ENCODE measurements at places on chromosomes 12 and 14.
A peak's percentile ranks its signal among the peaks of the same experiment; 100 is the strongest.

DNA sequence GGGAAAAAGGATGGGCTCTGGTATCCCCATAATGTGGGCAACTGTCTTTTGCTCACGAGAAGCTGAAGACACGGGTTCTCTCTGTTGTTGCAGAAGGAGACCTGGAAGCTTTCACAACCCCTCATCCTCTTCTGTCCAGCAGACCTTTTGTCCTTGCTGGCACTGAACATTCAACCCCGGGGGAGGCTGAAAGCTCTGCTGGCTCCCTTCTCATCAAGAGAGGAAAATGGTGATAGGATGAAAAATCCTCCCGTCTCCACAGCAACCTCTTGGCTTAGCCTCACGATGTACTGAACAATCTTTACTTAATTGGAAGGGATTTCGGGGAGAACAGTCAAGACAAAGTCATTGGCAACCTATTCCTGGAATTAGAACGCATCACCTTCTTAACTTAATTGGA lies 39.0 kb downstream of the ELK3 start:
- DNase-seq, result no peak

- DNase-seq, result no peak
Observed at GRCh38 chr12:1633459-1633858, 4.4 kb downstream of the WNT5B start.

- DNase-seq, result no peak
Observed at GRCh38 chr12:52232203-52232673, 805 bp upstream of the KRT7 start.

DNA sequence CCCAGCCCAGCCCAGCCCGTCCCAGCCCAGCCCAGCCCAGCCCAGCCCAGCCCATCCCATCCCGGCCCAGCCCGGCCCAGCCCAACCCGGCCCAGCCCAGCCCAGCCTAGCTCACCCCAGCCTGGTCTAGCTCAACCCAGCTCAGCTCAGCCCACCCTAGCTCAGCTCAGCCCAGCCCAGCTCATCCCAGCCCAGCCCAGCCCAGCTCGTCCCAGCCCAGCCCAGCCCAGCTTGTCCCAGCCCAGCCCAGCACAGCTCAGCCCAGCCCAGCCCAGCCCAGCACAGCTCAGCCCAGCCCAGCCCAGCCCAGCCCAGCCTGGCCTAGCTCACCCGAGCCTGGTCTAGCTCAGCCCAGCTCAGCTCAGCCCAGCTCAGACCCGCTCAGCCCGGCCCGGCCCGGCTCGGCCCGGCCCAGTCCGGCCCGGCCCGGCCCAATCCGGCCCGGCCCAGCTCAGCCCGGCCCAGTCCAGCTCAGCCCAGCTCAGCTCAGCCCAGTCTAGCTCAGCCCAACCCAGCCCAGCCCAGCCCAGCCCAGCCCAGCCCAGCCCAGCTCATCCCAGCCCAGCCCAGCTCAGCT lies 184.7 kb downstream of the TMEM121 start:
- no peak for DNase-seq

- DNase-seq, result no peak
Observed at GRCh38 chr14:47596232-47596631, 79.2 kb downstream of the MDGA2 start.

DNA sequence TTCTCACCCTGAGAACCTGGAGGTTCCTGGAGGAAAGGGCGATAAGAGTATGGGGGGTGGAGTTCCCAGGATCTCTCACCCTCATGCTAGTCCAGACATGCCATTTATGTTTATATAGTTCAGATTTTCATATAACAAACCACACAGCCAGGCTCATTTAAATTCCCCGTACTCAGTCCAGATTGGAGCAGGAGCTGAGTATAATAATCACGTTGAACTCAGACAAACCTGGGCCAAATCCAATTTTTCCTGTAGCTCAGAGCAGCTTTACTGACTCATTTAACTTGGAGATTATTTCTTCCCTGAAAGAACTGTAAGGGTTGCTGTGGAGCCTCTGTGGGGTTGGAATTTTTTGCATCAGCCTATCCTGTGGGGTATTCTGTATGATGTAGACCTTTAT lies 660.8 kb downstream of the TMEM121 start:
- no peak for DNase-seq

GRCh38 chr14:72514660-72515025 lies 379.3 kb downstream of the DPF3 start:
- no peak for DNase-seq

DNA sequence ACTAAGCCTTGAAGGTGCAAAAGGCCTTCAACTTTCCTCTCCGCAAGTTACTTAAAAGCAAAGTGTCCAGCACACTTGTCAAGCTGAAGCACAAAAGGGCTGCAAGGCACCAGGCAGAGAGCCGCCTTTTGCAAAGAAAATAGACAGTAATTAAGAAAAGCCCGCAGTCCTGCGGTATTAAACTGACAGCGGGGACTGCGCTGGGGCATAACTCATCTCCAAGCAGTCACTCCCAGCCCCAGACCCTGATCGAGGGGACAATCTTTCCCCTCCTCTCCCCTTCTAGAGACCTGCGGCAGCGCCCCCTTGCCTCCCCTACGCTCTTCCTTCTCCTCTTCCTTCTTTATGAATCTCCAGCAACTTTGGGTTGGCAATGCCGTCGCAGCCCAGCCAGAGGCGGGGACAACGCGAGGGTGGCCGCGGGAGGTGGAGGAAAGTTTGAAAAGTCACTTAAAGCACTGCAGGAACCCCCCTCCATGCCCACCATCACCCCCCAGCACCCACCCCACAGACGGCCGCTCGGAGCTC lies 200.9 kb upstream of the CAND1 start:
- no peak for DNase-seq

DNA sequence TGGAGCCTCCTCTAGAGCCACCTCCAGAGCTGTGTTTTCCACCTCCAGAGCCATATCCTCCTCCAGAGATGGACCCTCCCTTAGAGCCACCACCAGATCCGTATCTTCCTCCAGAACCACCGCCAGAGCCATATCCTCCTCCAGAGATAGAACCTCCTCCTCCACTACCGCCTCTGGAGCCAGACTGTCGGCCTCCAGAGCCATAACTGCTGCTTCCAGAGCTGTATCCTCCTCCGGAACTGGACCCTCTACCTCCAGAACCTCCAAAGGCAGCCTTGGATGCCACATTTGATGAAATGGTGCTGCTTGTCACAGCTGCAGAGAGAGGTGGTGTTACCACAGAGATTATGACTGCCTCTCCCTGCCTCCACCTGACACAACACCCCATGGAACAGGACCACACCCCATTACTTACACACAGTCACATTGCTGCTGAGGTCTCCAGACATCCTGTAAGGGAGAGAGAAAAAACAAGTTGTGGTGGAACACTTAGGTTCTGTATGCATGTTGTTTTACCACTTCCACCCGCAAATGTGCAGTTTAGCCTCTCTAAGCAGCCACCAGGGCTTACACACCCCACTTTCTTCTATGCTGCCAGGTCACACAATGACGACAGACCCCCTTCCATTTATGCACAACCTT lies 6.8 kb downstream of the KRT2 start:
- no peak for DNase-seq

- DNase-seq, result no peak
Observed at GRCh38 chr14:60838601-60839000, 104.0 kb downstream of the MNAT1 start.

DNA sequence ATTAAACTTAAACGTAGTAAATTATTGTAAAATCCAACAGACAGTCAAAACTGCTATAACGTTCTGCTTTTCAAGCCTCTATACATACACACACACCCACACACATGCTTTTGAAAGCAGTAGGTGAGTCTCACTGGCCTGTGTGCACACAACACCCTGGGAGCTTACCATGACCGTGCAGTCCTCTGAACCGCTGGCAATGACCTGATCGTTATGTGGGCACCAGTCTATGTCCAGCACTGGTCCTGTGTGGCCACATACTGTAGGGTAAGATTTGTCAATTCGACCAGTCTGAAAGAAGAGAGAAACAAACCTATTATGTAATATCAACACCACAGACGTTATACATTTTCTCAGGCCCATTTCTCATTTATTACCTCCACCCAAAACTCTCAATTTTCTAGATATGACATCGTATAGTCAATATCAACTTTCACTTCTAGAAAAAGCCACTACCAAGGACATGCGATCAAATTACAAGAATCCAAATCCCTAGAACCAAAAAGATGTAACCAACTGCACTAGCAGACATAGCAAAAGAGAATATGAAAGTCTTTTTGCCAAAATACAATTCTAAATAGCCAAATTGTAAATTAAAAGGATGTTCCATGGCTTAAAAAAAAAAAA lies 44.5 kb upstream of the SELPLG start:
- no peak for DNase-seq

- no peak for DNase-seq
Observed at GRCh38 chr12:121464331-121464730, 64.4 kb downstream of the RNF34 start.

- DNase-seq, result peak; percentile 20
Observed at GRCh38 chr14:22994762-22995275, 12.5 kb upstream of the AJUBA start.

DNA sequence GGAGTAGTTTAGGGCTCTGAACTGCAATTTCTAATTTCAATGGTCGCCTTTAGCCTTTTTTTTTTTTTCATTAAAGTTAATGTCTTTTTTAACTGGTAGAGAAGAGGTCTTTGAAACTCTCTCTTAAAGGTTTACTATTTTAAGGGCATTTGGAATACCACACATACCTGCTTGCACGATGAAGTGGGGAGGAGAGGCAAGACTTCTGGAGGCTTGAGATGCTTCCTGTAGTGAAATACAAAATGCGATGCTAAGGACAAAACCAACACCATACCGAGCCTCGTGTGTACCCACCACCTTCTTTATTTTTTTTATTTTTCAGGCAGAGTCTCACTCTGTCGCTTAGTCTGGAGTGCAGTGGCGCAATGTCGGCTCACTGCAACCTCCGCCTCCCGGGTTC lies 57.4 kb downstream of the GLT1D1 start:
- no peak for DNase-seq

GRCh38 chr12:111034083-111034885 lies 113.9 kb upstream of the MYL2 start:
- DNase-seq, result no peak

DNA sequence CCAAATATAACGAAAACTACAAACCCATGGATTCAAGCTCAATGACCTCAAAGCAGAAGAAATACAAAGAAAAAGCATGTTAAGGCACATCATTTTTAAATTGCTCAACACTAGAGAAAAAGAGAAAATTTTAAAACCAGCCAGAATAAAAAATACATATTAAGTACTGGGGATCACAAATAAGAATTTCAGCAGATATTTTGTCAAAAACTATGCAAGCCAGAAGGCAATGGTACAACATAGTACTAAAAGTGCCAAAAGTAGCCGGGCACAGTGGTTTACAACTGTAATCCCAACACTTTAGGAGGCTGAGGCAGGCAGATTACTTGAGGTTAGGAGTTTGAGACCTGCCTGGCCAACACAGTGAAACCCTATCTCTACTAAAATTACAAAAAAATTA lies 10.2 kb downstream of the SGPP1 start:
- DNase-seq, result no peak

GRCh38 chr14:57052705-57053302 lies 215.9 kb downstream of the EXOC5 start:
- no peak for DNase-seq

- DNase-seq, result no peak
Observed at GRCh38 chr12:101612160-101612916, 17.6 kb downstream of the MYBPC1 start.

DNA sequence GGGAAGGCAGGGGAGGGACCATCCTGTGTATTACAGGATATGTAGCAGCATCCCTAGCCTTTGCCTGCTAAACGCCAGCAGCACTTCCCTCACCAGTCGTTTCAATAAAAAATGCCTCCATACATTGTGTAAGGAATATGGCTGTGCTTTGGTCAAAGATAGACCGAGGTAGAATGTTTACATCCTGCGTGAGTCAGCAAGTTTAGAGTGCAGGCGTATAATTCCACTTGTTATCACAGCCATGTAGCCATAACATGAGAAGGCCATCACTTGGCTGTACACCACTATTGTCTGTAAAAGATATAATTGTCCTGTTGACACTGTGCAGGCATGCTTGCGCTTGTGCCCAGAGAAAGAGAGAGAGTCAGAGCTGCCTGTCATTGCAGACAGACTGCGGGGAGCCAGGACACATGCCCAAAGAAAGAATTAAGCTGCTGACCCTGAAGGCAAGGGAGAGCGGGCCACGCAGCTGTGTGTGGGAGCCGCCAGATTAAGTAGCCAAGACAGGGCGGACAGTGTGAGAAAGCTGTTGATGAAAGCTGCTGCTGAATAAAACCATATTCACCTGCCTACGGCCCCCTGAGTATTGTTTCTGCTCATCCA lies 68.4 kb downstream of the CRACR2A start:
- DNase-seq, result no peak

GRCh38 chr12:13343375-13343774 lies 146.8 kb downstream of the EMP1 start:
- no peak for DNase-seq

- no peak for DNase-seq
Observed at GRCh38 chr12:17416748-17417147, 673.2 kb downstream of the RERGL start.

Measured in naive B cell (primary cell).